ENCODE measurements at places on chromosomes 5 and 9.

- no peak for DNase-seq
Measured at GRCh38 chr5:92559781-92560180, 1021.2 kb downstream of the NR2F1-AS1 start.

DNA sequence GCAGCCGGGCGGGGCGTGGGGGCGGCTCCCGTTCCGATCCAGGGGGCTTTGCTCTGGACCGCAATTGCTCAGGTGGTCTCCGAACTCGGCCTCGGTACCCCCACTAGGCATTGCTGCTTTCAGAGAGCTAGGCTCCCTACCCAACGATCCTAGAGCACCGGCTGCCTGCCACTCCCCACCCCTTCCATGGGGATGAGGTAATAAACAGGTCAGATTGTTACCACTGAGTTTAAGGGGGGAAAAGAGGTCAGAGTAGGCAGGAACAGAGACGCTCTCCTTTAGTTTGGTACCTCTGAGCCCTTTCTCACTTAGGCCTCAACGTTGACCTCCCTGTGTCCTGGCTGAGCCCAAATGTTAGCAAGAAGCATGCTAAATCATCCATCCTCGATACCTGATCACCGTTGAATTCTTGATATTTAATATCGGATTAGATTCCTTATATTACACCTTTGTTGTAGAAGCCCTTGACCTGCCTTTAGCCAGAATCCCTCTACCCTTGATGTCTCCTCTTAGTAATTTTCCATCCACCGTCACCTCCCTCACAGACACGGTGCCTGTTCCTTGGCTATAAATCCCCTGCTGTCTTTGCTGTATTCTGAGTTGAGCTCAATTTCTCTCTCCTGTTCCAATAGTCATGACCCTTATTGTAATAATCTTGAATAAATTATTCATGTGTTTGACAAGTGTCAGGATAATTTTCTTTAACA is 588 bp upstream of the PLPP1 start:
- DNase-seq = no peak

DNA sequence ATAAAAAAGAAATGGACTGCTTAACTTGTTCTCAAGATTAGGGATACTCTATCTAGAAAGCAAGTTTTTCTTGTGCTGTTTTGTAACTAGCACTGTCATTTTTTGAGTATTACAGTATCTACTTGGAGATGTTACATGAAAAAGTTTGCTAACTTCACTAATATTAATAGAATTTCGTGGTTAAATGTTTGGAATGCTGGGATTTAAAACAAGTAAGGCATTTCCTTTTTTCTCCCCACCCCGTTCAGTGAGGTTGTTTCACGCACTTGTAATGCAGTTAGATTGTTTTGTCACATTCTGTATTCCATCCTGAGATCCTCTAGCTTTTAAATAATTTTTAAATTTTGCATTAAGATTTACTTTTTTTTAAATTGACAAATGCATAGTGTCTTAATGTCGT is 20.0 kb upstream of the TEK start:
- DNase-seq = no peak

DNA sequence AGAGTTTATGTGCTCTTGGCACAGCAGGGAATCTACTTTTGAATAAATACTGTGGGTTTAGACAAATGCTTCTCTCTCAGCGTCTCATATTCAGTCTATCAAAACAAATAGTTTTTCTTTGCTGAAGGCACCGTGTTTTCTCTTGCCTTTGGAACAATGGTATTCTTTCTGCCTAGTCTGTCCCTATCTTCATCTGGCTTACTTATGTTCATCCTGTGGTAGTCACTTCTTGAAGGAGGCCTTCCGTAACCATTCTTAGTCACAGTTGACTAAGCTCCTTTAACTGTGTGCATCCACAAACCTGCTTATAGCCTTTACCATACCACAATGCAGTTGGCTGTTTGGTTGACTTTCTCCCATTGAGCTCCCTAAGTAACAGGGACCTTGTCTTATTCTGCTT is 45.9 kb downstream of the LARP1 start:
- no peak for DNase-seq

DNA sequence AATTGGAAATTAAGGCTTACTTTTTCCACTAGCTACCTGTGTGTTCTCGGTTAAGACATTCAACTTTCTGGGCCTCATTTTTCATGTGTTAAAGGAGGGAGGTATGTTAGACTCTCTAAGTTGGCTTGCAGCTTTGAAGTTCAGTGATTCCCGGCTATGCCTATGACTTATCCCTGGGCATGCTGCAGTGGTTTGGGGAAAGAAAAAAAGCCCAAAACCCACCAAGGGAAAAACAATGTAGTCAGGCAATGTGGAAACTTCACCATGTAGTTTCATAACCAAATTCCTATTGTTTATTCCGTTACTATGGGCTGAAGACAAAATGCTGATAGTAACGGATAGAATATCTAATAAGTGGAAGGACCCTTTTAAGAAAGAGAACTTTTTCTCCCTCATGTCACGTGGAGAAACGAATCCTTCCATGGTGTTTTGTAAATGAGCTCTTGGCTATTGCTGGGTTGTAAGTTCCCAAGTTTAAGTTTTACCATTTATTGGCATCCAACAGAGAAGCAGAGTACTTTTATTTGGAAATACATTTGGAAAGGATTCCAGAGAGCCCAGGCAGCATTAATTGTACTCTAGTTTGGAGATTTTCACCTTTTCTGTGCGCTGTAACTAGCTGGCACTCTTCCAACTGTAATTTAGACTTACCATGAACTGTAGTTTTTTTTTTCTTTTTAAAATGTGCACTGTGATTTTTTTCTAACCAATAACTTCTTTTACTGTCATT is 84.9 kb upstream of the MPDZ start:
- no peak for DNase-seq

- DNase-seq = no peak
Measured at GRCh38 chr5:63987053-63987452, 24.8 kb upstream of the HTR1A start.

DNA sequence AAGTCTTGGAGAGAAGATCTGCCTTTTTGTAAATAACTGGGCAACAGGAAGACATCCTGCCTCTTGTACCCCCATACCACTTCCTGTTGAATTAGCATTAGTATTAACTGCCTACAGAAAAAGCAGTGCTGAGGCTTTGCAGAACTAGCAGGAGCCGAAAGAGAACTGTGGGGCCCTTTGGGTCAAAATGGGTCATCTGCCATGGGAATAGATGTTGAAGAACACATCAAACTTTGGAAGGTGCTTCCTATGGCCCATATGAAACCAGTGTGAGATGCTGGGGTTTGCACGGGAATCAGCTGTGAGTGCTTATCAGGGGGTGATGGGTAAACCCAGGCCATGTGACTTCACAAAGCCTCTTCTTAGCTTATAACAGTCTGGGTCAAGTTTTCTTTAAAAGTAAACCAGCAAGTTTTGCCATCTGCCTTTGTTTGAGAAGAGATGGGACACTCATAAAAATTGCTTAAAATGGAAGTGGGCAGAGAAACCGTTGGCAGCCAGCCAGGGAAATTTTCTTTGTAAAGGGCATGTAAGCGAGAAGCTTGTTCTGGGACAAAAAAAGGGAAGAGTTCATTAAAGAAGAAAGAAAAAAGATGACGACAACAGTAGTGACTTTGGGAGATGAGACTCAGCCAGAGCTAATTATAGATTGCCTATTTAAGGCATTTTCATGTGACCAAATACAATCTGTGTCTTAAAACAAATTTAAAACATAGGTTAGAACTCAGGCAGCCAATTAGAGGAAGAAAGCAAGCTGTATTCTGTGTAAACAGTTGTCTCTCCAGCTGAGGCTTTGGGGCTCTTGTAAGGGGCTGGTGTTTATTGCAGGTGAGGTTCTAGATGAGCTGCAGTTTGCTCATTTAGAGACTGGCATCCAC is 4.4 kb downstream of the SLC25A25 start:
- no peak for DNase-seq

All from stimulated activated CD8-positive, alpha-beta memory T cell treated with anti-CD3 and anti-CD28 coated beads, Interleukin-2, amount 100 ng/mL, for 1 hour (primary cell).